Thoracic aorta (tissue), 2 donors: ENCODE measurements at places on chromosomes 6 and 20.

DNA sequence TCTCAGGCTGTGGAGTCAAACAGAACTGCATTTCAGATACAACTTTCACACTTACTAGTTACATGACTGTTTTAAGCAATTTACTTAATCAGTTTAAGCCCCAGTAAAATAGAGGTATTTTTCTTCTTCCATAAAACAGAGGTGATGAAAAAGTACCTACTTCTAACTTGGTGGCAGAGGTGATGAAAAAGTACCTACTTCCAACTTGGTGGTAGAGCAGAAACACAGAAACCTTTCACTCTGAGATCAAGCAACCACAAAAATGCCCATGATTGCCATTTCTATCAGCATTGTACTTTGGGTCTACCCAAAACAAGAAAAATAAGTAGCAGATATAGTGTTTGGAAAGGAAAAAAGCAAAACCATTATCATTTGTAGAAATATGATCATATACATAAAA lies 148.7 kb downstream of the OPRM1 start:
- DNase-seq = no peak

DNA sequence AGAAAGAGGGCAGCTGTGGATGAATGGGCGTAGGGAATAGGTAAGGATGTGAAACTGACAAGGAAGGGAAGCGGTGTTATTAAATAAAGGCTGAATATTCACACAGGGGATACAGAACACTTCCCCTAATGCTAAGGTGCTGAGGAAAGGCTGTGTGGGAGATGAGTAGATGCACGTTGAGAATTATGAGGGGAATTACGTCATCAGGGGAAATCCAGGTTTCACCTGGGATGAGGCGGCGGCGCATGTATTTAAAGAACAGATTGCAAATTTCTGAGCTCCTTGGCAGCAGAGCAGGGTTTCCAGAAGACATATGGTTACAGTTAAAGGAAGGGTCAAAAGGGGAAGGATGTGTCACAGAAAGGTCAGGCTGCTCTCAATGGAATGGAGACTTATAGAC lies 28.7 kb upstream of the EDN1 start:
- DNase-seq = no peak

GRCh38 chr20:62765021-62765420 lies 31.3 kb upstream of the MRGBP start:
- no peak for DNase-seq

- no peak for DNase-seq
Measured at GRCh38 chr20:7399575-7399974, 540.7 kb downstream of the HAO1 start.

- DNase-seq = no peak
Measured at GRCh38 chr20:55500130-55500529, 505.2 kb downstream of the CBLN4 start.

DNA sequence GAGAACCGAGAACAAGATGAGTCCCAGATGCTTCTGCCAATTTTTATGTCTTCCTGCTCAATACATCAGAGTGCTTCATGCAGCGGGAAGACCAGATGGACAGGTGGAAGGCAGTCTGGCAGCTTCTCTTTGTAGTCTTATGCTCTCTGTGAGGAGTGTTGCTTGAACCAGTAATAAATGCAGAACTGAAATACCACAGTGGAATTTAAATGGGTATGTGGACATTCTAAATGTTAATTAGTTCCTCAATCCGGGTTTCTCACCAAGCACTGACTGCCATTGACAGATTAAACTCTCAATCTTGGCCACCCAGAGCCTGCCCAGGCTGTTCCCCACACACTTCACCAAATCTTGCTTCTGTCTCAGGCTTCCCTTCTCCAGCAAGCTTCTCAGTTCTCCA lies 695.5 kb upstream of the CHD6 start:
- DNase-seq = no peak

DNA sequence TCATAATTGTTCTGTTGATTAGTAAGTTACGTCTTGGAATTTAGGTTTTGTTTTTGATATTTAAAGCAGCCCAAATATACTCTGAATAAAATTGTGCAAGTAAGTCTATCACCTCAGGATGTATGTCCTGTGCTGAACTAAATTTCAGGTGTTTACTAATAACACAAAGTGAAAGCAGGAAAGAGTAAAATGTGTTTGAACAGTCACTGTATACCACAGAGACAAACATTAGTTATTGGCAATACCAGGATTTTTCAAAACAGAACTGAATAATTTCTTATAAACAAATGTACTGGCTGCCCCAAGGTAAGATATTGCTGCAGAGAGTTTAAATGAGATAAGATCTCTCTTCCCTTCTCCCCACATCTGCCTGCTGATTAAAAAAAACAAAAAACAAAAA lies 404.7 kb upstream of the RUNX2 start:
- no peak for DNase-seq

DNA sequence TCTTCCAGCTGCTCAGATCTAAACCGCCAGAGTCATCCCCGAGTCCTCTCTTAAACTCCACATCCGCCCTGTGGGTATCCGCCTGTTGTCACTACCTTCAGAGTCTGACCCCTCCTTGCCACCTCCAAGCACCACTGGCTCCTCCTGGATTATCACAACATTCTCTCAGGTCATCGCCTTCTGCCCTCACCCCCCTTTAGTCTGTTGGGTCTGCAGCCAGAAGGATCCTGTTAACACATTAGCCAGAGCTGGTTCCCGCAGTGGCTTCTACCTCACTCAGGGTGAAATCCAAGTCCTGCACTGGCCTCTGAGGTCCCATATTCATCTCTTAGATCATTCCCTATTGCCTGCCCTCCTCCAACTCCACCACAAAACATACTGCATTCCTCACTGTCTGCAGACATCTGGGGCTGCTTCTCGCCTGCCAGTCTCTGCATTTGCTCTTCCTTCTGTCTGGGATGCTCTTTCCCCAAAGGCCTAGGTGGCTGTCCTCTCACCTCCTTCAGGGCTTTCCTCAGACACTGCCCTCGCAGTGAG lies 34.1 kb downstream of the TNXB start:
- DNase-seq = no peak

DNA sequence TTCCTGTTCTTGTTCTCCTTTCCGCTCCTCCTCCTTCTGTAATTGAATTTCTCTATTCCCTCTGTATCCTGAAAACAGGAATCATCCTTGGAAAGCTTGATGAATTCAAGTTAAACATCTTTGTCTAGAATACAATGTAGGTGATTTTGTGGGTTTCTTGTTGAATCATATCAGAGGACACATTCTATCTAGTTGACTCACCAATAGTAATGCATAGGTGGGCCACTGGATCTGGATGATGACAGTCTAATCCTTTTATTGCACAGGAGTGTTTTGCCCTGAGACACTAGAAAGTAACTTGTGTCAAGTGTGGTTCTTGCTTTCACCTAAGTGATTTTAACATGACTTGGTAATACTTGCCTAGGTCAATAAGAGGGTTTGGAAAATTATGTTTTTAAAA lies 164.3 kb downstream of the RFPL4B start:
- DNase-seq = no peak

- DNase-seq = no peak
Measured at GRCh38 chr20:23096097-23096496, 10.0 kb upstream of the CD93 start.

GRCh38 chr6:2460216-2460745 lies 214.9 kb upstream of the GMDS start:
- no peak for DNase-seq

DNA sequence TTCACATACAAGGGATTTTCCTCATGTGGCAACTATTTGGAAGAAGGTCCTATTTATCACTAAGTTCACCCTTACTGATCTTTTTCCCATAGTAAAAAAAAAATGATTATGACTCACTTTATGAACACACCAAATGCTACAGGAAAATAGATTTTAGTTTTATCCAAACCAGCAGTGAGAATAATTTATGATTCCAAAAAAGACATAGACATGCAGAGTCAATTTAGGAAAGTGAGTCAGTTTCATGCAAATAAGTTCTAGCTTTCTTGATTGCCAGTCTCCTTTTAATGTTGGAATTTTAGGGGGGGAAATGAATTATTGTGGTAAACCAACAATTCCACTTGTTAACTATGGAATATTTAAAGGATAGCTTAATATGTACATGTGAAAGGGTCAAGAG lies 64.0 kb upstream of the RNF146 start:
- DNase-seq = no peak

DNA sequence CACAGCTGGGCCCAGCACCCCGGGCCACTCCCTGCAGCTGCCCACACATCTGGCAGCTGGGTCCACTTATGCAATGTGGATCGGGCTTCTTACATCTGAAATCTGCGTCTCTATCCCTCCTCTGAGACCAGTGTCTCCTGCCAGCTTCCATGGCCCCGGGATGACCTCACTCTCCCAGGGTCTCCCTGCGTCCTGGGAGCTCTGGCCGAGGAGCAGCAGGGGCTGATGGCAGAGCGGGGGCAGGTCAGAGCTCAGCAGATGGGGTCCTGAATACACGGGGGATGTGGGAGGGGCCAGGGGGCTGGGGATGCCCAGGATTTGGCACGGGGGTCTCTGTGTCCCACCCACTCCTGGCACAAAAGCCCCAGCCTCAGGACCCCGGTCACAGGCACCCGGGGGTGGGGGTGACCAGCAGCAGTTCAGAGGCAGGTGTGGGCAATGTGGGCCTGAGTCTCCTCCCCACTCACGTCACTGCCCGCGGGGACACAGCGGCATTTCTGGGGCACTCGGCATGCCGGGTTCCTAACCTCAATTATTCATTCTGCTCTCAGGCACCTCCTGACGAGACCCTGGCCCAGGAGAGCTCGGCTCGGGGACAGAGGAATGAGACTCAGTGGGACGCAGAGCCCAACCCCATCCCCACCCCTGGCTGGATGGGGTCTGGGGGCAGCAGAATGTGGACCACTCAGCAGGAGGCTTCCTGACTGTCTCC lies 16.4 kb downstream of the CHRNA4 start:
- DNase-seq = no peak

DNA sequence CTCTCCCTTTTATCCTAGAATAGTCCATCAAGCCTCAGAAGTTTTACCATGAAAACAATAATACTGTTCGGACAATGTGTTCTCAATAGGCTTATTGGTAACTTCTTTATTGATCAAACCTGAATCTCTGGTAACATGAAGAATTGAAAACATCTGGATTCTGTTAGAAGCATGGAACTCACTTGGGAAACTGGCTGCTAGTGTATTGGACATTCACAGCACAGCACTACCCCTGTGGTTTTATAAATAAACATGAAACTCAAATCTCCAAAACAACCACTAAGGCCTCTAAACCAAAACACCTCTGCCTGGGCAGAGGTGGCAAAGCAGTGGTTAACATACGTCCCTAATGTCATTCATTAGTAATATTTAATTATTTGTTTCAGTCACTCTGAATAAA lies 157.6 kb upstream of the KCNQ5 start:
- no peak for DNase-seq

GRCh38 chr20:57810511-57811373 lies 100.9 kb upstream of the PMEPA1 start:
- no peak for DNase-seq

- DNase-seq = no peak
Measured at GRCh38 chr6:136840276-136841001, 18.0 kb downstream of the PEX7 start.

GRCh38 chr6:41626917-41627316 lies 11.4 kb upstream of the MDFI start:
- DNase-seq = no peak

- DNase-seq = no peak
Measured at GRCh38 chr6:154154389-154154967, 115.4 kb downstream of the OPRM1 start.

DNA sequence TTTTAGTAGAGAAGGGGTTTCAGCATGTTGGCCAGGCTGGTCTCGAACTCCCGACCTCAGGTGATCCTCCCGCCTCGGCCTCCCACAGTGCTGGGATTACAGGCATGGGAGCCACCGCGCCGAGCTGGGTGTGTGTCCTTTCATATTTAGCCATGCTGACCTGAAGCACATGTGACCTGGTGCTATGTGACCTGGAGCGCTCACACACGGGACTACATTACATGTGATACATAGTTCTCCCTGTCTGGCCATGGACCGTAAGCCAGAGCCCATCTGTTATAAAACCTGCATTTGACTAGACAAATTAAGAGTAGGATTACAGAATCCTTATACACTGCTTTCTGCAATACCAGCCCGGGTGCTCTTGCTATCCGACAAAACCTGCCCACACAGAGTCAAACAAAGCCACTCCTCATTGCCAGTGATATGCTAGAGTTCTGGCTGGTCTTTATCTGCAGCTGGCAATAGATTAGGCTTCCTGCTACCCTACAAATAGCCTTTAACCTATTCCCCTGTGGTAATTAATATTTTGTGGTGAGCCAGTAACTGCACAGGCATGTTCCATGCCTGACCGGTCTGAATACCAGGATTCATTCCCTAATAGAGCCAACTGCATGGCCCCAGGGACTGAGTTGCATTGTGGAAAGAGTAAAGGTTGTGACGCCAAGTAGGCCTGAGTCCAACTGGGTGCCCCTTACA lies 26.3 kb upstream of the FAM50B start:
- no peak for DNase-seq

GRCh38 chr6:26554697-26555504 lies 16.7 kb downstream of the HMGN4 start:
- no peak for DNase-seq

DNA sequence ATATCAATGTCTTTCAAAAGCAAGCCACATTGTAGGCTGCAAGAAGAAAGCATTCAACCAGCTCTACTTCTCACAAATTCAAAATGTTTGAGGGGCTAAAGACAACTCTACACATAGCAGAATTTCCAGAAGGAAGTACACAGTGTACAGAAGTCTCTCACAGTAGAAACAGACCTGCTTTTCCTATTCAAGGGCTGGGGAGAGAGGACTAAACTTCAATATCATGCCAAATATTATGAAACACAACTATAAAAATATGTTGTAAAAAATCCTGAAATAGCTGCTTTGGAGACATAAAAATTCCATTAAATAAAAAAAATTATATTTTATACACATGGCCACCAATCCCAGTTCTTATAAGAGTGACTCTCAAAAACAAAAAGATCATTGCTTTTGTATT lies 70.8 kb upstream of the IPCEF1 start:
- DNase-seq = no peak

GRCh38 chr20:62828511-62829230 lies 11.8 kb downstream of the COL9A3 start:
- no peak for DNase-seq

DNA sequence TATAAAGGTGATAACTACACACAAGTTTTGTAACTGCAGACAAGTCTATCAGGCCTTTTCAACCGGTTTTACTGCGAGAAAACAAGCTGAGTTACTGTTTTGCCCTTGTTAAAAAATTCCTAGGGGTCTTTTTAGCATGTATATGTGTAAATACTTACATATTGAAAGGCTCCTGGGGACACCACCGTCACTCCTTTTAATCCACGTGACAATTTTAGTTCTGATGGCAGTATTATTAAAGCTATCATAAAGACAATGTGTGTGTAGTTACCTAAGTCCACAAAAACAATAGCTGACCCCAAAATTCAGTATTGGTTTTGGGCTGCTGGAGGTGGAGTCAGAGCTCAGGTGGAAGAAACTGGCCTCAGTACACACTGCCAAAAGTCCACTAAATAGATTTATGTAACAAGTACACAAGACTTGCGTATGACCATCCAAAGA lies 41.3 kb upstream of the HFE start:
- no peak for DNase-seq
